Naive B cell (primary cell): ENCODE measurements at places on chromosomes 2 and 18.

DNA sequence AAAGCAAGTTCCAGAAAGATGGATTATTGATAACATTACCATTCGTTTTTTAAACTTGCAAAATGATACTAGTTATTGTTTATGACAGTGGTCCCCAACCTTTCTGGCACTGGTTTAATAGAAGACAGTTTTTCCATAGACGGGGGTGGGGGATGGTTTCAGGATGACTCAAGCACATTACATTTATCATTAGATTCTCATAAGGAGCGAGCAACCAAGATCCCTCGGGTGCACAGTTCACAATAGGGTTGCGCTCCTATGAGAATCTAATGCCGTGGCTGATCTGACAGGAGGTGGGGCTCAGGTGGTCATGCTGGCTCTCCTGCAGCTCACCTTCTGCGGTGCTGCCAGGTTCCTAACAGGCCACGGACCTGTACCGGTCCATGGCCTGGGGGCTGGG is 86.2 kb downstream of the BCL2 start:
- DNase-seq: no peak

DNA sequence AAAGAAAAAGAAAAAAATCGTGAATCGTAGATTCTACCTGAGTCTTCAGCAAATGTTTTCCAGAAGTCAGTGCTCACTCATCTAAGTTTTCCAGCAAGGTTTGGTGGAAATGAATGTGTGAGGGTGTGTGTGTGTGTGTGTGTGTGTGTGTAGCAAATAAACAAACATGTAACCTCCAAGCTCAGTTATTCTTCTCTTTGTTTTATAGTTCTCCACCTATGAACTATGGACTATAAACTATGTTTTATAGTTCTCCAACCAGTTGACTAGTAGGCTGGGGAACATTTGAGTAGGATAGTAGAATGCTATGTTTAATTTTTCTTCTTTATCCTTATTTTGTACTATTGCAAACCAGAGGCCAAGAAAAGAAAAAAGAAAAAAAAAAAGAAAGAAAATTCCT is 44.6 kb upstream of the SERPINE2 start:
- no peak for DNase-seq

- DNase-seq: no peak
These were observed 77.0 kb upstream of the PTPRM start for GRCh38 chr18:7490104-7490503.

DNA sequence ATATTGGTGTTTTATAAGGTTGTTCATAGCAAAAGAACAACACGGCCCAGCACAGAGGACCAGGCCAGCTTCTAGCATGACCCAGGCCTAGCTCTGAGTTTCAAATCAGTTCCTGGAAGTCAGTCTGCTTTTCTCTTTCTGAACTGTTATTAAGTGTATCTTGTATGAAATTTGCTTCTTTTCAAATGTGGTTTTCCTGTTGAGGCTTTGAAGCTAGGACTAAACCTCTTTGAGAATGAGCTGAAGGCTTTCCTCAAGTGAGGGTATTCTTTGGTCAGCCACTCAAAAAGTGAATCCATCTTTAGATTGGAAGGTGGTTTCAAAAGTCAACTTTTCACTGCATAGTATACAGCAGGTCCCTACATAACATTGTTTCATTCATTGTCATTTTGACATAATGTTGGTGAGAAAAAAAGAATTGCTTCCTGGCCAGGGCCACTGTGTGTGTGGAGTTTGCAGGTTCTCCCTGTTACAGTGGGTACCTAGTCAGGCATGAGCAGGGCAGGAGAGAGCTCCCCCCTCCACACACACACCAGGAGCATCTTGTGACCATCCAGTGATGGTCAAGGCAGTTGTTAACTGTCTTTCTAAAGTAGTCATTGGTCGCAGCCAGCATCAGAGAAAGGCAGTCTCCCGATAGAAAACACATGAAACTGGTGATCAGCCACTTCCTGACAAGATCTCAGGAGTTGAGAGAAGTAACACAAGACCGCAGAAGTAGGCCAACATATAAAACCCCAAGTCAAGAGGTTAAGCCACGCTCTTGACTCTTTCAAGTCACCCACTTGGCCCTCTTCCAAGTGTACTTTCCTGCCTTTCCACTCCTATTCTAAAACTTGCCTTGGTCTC is 6.7 kb upstream of the ACAA2 start:
- no peak for DNase-seq
